NCI-H748 treated with DMSO at 0.1 percent for 48 hours (cell line): ENCODE measurements at places on chromosomes 5 and 9.

- no peak for DNase-seq
Observed at GRCh38 chr5:130025511-130025910, 121.2 kb downstream of the CHSY3 start.

DNA sequence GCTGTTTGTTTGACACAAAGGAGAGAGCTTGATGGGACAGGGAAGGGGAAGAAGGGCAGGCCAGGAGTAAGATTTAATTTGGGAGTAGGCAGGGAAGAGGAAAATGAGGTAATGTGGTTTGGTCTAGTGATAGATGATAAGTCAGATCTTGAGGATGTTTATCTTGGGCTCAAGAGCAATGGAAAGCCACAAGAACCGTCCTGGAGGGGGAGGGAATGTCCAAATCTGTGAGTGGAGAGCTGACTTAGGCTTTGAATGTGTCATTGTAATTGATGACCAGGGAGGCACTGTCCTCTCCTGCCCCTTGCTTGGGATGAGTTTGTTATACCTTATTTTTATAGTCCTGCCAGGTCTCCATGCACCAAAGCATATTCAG lies 37.5 kb downstream of the MAMDC2 start:
- no peak for DNase-seq

DNA sequence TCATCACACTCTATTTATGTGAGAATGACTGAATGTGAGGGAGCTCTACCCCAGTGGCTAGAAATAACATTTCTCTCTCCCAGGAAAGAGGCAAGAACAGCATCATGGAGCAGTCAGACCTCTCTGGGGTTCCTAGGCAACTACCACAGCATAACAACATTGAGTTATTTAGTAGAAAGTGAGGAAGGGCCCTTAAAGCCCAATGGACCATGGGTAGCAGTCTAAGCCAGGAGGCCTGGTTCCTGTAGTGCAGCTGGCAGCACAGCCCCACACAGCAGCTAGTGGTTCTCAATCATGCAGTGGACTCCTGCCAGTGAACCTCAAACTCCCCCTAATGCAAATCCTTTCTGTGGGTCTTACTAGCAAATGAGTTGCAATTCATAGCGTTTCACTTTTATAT lies 55.3 kb downstream of the SPEF2 start:
- DNase-seq = no peak

DNA sequence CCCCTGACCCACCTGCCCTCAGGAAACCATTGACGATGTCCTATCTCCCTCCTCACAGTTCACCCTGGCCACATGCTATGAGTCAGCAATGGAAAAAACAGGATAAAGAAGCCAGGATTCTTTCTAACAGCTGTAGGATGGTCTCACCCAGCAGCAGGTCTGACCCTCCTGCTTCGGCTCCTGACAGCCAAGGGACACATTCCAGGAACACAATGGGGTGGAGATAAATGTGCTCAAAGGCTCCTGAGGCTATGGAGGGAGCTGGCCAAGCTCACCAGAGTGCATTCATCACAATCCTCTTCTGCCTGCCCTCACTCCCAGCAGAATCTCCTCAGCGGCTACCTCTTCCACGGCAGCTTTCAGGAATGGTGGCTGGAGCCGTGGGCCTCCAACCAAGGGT lies 170.3 kb downstream of the PJA2 start:
- no peak for DNase-seq

DNA sequence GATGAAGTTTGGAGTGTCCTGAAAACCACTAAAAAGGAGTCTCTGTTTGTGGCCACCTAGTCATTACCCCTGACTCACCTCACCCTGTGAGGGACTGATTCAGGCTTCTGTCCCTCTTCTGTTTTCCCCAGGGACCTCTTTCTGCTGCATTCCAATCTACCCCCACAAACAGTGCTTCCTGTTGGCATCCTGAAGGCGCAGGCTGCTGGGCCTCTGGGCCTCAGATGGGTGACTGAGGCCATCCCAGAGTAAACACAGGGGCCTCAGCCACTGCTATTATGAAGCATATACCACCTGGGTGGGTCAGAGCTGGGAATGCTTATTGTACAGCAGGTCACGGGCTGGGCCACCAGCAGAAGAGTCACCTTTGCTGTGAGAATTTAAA lies 20.0 kb downstream of the MORN5 start:
- DNase-seq = no peak

GRCh38 chr5:123874600-123875201 lies 362.7 kb downstream of the CSNK1G3 start:
- no peak for DNase-seq

DNA sequence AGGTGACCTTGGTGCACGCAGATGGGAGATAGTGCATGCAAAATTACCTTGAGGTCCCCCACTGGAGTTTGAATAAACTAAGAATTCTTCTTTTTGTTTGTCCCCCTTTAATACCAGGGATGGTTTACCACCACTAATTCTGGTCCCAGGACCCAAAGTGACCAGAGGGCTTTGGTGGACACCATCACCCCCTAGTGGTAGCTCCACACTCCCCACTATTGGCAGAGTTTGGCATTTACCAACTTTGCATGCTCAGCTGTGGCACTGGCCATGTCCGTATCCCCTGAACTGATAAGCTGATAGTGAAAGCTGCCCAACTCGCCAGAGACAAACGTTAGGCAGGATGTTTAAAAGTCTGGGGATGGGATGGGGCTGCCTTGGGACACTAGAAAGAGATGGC lies 3.3 kb downstream of the ASTN2 start:
- DNase-seq = peak; percentile 72

DNA sequence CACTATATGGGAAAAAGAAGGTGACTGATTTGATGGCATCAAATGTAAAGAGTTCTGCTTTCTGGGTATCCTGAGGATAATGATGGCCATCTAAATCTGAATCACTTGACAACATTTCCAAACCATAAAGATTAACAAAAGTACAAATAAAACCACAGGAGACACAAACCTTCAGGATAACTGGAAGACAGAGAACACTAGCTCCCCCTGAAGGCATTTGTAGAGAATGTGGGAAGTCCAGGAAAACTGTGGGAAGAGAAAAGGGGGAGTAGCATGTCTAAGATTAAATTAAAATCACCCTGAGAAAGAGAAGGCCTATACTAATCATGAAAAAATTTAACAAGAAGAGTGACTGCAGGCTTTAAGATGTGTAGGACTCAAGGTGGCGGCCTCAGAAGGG lies 116.2 kb downstream of the PRELID2 start:
- DNase-seq = peak; percentile 12

GRCh38 chr5:71782393-71782770 lies 63.3 kb downstream of the CARTPT start:
- no peak for DNase-seq

DNA sequence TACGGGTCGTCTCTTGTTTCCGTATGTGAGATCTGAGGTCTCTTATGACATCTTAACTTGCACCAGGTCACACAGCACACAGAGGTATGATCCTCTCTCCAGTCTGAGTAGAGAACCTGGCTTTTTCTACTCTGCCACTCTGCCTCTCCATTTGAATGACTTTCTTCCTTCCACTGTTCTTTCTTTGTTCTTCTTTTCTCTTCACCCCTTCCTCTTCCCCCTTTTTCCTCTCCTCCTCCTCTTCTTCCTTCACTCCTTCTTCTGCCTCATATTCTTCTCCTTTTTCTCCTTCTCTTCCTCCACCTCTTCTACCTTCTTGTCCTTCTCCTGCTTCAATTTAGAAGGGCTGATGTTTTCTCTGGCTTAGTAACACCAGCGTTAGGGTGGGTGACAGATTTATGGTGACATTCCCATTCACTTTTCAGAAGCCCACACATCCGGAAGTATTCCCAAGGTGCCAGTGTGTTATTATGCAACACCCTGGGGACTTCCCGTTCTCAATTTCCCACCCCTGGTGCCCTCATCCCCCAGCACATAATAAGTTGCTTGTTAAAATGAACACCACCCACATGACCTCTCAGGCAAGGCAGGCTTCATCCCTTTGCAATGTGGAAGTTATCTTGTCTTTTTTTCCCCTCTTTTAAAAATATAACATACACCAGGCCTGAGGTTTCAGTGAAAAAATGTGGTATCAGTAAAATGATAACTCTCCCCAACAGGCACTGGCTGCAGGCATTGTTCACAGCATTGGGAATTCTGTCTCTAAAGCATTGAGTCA lies 122.0 kb downstream of the PAPPA start:
- DNase-seq = no peak
